ENCODE measurements at places on chromosomes 16 and 17.

- no peak for ATAC-seq
Observed at GRCh38 chr17:17745476-17746455, 64.5 kb downstream of the RAI1 start.

DNA sequence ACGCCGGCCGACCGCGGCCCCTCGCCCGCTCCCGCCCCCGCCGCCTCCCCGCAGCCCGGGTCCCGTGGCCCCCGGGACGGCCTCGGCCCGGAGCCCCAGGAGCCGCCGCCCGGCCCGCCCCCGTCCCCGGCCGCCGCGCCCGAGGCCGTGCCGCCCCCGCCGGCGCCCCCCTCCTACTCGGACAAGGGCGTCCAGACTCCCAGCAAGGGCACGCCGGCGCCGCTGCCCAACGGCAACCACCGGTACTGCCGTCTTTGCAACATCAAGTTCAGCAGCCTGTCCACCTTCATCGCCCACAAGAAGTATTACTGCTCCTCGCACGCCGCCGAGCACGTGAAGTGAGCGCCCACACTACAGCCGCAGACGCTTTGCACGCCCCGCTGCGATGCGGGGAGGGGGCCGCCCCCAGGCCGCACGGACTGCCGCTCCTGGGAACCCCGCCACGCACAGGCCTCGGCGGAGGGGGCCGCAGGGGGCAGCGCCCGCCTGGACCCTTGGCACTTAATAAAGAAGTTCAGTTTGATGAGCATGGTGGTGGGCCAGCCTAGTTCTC lies 35.5 kb upstream of the ZC3H18 start:
- ATAC-seq: peak; percentile 4

DNA sequence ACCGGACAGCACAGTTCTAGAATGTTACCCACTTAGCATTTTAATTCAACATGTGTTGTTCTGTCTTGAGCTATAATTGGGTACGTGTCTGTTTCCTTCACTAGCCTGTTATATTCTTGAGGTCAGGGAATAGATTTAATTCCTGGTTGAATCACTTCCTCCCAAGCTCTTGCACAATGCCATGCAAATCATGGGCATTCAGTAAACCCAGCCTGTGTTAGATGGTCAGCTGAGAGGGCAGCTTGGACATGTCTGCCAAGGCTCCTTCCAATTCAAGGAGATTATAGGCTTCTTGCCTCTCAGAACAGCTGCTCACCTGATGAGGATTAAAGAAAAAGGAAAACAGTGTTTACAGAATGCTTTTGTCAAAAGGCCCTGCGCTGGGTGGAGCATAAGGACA lies 12.6 kb downstream of the C1QTNF1 start:
- no peak for ATAC-seq

DNA sequence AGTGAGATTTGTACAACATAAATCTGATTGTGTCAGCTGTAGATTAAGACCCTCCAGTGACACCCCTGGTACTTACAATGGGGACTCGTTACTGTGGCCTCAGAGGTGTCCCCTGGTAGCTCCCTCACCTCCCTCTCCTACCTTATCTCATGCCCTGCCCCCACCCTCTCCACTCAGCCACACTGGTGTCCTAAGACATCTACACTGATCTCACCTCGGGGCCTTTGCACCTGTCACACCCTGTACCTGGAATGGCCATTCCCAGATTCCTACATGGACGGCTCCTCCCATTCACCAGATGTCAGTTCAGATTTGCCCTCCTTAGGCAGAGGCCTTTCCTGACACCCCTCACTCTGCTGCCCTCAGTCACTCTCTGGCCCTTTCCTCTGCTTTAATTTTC lies 319.3 kb downstream of the CPPED1 start:
- ATAC-seq: no peak

GRCh38 chr17:66939461-66940114 lies 24.9 kb upstream of the CACNG4 start:
- ATAC-seq: no peak

- ATAC-seq: no peak
Observed at GRCh38 chr16:84098939-84099338, 17.8 kb downstream of the MBTPS1 start.

GRCh38 chr17:63665527-63666214 lies 34.3 kb downstream of the LIMD2 start:
- ATAC-seq: no peak

GRCh38 chr17:6374761-6375312 lies 60.1 kb downstream of the AIPL1 start:
- ATAC-seq: peak; percentile 93

GRCh38 chr17:31128241-31128640 lies 33.5 kb downstream of the NF1 start:
- no peak for ATAC-seq

GRCh38 chr16:64133366-64133765 lies 988.5 kb downstream of the CDH11 start:
- ATAC-seq: no peak

DNA sequence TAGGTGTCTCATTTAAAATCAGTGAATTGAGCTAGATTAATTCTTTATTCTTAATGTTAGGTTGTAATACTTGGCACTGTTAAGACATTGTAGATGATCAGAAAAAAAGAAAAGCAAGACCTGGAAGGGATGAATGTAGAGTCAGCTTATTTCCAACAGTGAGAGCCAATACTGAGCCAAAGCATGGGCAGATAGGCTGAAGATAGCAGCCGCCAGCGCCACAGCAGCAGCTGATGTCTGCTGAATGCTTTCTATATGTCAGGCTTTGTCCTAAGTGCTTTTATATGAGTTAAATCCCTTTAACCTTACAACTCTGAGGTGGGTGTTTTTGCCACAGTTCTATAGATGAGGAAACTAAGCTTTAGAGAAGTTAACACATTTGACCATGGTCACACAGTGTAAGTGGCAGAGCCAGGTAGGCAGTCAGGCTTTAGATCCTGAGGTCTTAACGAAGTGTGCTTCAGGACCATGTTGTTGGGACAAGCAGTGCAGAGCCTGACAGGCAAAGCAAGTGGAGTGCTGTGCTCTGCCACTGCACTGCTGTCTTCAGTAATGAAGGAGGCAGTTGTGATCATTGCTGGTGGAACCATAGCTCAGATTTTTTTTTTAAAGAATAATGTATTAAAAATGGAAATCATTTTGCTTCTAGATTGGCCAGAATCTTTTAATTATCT lies 25.9 kb downstream of the TNRC6A start:
- no peak for ATAC-seq

- ATAC-seq: no peak
Observed at GRCh38 chr16:629833-630248, 944 bp upstream of the WFIKKN1 start.

DNA sequence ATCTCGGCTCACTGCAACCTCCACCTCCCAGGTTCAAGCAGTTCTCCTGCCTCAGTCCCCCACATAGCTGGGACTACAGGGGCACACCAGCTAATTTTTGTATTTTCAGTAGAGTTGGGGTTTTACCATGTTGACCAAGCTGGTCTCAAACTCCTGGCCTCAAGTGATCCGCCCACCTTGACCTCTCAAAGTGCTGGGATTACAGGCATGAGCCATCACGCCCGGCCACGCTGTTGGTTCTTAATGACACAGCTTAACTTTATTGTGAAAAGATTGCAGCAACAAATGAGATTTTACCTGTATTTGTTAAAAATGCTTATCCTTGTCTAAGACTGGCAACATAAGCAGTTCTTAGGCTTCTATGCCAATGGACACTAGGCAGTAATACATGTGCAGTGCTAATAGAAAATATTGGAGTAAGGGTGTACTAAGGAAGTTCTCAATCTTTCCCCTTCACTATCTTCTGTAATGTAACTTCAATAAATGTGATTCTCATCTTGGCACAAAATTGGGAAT lies 2.9 kb downstream of the UBB start:
- no peak for ATAC-seq

GRCh38 chr17:45104029-45104428 lies 28.3 kb downstream of the PLCD3 start:
- ATAC-seq: no peak

- ATAC-seq: no peak
Observed at GRCh38 chr17:61849674-61850073, 13.7 kb downstream of the BRIP1 start.

DNA sequence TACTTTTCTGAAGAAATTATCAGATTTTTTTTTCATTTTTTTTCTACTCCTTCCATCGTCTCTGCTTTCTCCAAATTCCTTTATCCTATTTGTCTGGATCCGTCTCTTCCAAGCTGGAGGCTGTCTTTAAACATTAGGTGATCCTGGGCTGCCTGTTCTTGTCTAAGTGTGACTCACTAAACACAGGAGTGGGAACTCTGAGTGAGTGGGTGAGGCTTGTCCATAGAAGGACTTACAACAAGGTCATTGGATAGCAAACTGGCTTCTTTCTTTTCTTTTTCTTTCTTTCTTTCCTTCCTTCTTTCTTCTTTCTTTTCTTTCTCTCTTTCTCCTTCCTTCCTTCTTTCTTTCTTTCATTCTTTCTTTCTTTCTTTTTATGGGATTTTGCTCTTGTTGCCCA lies 18.2 kb downstream of the ALOX15 start:
- no peak for ATAC-seq

DNA sequence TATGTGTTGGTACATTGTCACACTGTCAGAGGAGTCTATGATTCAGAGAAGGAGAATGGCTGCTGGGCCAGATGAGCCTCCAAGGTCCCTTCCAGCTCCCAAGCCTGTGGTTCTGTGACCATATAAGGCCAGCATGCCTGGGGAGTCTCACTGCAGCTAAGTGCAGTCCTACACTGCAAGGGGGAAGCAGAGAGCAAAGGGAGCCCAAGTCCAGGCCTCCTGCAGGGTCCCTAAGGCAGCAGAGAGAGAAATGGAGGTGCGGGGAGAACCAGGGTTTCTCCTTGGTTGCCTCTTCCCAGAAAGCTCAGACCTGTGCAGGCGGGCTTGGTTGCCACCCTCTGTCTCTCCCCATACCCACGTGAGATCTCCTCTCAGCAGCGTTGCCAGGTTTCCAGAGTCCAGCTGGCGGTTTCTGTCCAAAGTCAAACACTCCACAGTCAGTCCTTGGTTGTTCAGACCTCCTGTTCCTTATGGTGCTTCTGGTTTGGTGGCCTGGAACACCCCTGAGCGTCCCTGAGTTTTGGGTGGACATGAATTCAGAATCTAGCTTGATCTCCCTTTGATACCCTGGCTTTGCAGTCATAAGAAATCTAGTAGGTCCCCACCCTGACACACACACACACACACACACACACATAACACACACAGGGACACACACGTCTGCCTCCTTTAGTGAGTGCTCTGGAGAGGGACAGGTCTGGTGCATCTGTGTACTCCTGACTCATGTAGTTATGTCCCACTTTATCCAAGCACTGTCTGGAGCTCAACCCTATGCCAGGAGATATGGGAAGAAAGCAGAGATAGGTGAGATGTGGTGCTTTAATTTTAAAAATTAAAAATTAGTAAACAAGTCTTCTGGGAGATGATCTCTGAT lies 78.8 kb downstream of the GNAO1 start:
- no peak for ATAC-seq

- no peak for ATAC-seq
Observed at GRCh38 chr16:89033304-89033703, 56.3 kb upstream of the CBFA2T3 start.

GRCh38 chr16:82185012-82185411 lies 15.0 kb upstream of the MPHOSPH6 start:
- ATAC-seq: no peak

DNA sequence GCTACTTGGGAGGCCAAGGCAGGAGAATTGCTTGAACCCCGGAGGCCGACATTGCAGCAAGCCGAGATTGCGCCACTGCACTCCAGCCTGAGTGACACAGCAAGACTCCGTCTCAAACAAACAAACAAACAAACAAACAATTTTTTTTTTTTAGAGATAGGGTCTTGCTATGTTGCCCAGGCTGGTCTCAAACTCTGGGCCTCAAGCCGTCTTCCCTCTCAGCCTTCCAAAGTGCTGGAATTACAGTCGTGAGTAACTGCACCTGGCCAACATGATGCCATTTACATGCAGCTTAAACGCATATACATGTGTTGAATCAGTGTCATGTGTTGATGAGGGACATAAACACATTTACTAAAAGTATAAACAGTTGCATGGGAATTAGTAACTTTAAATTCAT lies 2.0 kb upstream of the SLFN5 start:
- ATAC-seq: no peak

GRCh38 chr17:79950306-79950705 lies 85.4 kb downstream of the TBC1D16 start:
- ATAC-seq: no peak
